Progenitor cell of endocrine pancreas (in vitro differentiated cells): ENCODE measurements at places on chromosomes 5 and 9. TPM values are rescaled to one million over a fixed set of nuclear protein-coding genes. Genes with fewer than 3 reads are reported as not detected.

DNA sequence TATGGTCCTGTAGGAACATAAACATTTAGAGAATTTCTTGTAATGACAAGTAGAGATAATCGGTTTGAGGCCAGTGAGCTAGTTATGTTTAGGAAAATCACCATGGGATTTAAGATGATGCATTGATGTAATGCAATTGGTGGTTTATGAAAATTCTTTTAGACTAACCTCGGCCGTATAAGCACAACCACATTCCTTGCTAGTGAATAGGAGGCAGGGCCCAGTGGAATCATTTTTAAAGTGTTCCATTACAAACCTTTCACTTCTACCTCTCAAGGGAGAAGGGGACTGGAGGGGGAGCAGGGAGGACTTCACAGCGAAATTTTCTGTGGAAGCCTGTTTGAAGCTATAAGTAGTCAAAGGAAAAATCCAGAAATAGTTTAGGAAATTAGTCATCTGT is 71.8 kb upstream of the NFIL3 start:
- no peak overlapping the region for H3K4me3 ChIP-seq
- DNase-seq = no peak
- no peak overlapping the region for H3K27ac ChIP-seq

DNA sequence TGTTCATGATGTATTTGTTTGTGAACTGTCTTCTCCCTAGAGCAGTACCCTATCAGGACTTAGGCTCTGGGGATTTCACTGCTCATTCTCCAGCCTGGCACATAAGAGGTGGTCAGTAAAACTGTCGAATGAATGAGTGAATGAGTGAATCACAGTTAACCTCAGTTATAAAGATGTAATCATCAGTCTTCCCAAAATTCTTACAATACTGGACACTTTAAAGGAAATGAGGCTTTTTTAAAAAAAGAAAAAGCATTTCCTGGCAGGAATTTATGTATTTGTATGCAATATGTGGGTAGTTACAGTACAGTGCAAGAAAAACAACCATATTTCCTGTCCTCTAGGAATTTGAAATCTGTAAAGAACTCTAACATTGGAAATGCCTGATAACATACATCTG is 59.6 kb downstream of the RAI14 start:
- H3K4me1 ChIP-seq = peaks cover 24% of the 10 kb centered on the region
- peaks cover 23% of the 10 kb centered on the region for H3K36me3 ChIP-seq
- no peak overlapping the region for H3K4me3 ChIP-seq
- DNase-seq = no peak
- no peak overlapping the region for H3K27ac ChIP-seq
- no peaks in the 10 kb centered on the region for H3K27me3 ChIP-seq

DNA sequence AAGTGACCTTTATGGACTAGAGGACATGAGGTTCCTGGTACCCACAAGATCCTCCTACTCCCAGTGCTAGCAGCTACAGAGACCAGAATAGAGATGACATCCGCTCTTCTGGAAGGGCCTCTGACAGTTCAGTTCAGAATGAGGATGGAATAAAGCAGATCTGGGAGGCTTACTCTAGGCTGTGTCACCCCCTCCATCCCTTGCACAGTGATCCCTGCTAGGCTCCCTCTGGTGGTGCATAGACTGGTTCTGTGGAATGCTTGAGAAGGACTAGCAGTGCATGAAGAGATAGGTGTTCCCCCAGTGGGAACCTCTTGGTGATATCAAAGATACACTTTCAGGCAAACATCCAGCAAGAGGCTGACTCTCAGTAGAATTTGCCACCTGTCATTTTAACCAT is 83.0 kb downstream of the NPR3 start:
- H3K36me3 ChIP-seq = no peaks in the 10 kb centered on the region
- no peak for DNase-seq
- no peak overlapping the region for H3K4me3 ChIP-seq
- no peak overlapping the region for H3K27ac ChIP-seq

DNA sequence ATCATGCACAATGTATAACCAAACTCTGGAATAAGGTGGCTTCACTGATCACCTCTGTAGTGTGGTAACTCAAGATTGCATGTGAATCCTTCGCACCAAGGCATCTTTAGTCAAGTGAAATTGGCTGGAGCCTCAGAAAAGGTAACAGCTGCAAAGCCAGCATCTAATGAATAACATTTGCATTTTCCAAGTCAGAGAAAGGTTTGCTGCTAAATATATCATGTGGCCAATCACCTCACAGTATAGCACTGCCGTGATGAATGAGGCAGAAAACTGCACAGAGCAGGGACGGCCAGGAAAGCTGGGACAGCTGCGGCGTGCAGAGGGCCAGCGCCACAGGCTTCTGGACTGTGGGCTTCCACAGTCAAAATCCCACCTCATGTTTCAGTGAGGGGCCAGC is 18.5 kb downstream of the MRPS27 start:
- H3K4me1 ChIP-seq = peaks cover 9% of the 10 kb centered on the region
- peaks cover 4% of the 10 kb centered on the region for H3K36me3 ChIP-seq
- no peak for DNase-seq
- H3K27ac ChIP-seq = no peak overlapping the region
- no peaks in the 10 kb centered on the region for H3K27me3 ChIP-seq
- no peak overlapping the region for H3K4me3 ChIP-seq

DNA sequence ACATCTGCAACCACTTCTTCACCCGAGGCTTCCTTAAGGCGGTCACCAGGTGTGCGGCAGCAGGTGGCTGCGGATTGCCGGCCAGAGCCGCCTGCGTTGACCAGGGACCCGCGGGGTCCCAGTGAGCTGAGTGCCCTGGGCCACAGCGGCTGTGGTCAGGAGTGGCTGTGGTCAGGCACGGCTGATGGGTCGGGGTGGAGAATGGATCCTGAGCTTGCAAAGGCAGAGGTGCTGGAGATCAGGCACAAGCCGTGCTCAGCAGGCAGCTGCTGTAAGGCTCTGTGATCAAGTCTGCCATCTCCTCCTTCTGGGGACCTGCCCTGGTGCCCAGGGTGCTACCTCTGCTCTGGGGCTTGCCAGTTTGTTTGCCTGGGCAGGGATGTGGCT is 2.1 kb downstream of the UAP1L1 start:
- H3K27ac ChIP-seq = no peak overlapping the region
- H3K4me3 ChIP-seq = no peak overlapping the region

DNA sequence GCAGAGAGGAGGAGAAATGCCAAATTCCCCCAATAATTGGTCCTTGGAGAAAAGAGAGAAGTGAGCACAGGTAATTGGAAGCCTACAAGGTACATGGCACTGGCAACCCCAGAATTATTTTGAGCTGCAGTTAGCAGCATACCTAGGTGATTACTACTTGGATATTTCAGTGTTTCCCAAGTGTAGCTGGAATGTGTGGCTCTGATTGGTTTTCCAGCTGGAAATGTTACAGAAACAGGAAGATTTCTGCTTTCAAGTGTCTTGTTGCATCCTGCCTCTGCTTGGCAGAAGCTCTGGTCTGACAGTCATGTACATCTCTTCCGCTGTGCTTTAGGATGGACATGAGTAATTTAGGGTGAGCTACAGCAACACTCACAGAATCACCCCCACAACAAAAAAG is 262.1 kb downstream of the ENC1 start:
- peaks cover 4% of the 10 kb centered on the region for H3K4me1 ChIP-seq
- H3K4me3 ChIP-seq = no peak overlapping the region
- DNase-seq = no peak
- H3K27ac ChIP-seq = no peak overlapping the region
- H3K27me3 ChIP-seq = no peaks in the 10 kb centered on the region
- no peaks in the 10 kb centered on the region for H3K36me3 ChIP-seq

GRCh38 chr9:91243029-91243428 is 118.7 kb downstream of the AUH start:
- DNase-seq = no peak
- no peak overlapping the region for H3K4me3 ChIP-seq
- H3K27me3 ChIP-seq = no peaks in the 10 kb centered on the region
- H3K36me3 ChIP-seq = no peaks in the 10 kb centered on the region
- no peak overlapping the region for H3K27ac ChIP-seq
- peaks cover 17% of the 10 kb centered on the region for H3K4me1 ChIP-seq

DNA sequence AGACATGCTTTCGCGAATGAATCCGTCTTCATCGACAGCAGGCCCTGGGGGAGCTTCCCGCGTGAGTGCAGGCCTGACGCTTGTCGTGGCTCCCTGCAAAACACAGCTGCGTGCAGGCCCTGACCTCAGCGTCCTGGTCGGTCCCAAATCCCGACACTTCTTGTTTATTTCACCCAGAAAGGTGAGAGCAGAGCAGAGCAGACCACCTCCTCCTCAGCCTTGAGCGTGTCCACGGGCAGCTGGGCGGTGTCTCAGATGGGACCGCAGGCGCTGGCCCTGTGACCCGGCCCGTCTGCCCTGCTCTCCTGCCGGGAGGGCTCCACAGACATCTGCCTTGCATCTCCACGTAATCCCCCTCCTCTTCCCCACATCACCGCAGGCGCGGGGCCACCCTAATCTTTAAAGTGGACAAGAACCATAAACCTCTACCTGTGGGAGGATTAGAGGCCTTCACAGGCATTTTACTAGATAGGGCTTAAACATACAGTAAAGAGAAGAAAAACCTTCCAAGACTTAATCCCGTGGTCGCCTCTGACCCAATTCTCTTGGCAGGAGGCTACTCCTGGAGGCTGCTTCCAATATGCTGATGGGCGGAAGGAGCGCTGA is 7.5 kb upstream of the LHX3 start:
- no peaks in the 10 kb centered on the region for H3K27me3 ChIP-seq
- peaks cover 16% of the 10 kb centered on the region for H3K36me3 ChIP-seq
- DNase-seq = no peak
- H3K27ac ChIP-seq = no peak overlapping the region
- no peak overlapping the region for H3K4me3 ChIP-seq
- H3K4me1 ChIP-seq = no peaks in the 10 kb centered on the region

- no peaks in the 10 kb centered on the region for H3K27me3 ChIP-seq
- H3K4me3 ChIP-seq = no peak overlapping the region
- no peaks in the 10 kb centered on the region for H3K4me1 ChIP-seq
These were observed 366.5 kb downstream of the TAF11L14 start for GRCh38 chr5:18000744-18001143.

- H3K27me3 ChIP-seq = no peaks in the 10 kb centered on the region
- no peak for DNase-seq
- no peaks in the 10 kb centered on the region for H3K36me3 ChIP-seq
These were observed 528.9 kb upstream of the ZNF462 start for GRCh38 chr9:106334081-106334480.

- no peak overlapping the region for H3K27ac ChIP-seq
- no peak for DNase-seq
- H3K27me3 ChIP-seq = no peaks in the 10 kb centered on the region
- H3K4me3 ChIP-seq = no peak overlapping the region
- H3K36me3 ChIP-seq = peaks cover under 1% of the 10 kb centered on the region
These were observed 211.3 kb downstream of the DCP2 start for GRCh38 chr5:113187906-113188305.

- no peak for DNase-seq
- H3K4me3 ChIP-seq = no peak overlapping the region
- no peaks in the 10 kb centered on the region for H3K4me1 ChIP-seq
These were observed 66.7 kb upstream of the PHF24 start for GRCh38 chr9:34891386-34891785.

GRCh38 chr9:133371261-133371711 is 4.6 kb downstream of the SURF4 start:
- H3K27ac ChIP-seq = no peak overlapping the region
- H3K36me3 ChIP-seq = peaks cover 2% of the 10 kb centered on the region
- H3K4me1 ChIP-seq = peaks cover 19% of the 10 kb centered on the region
- H3K4me3 ChIP-seq = no peak overlapping the region

GRCh38 chr5:171291371-171291770 is 17.7 kb upstream of the TLX3 start:
- DNase-seq = no peak
- peaks cover 2% of the 10 kb centered on the region for H3K36me3 ChIP-seq
- no peak overlapping the region for H3K4me3 ChIP-seq
- no peaks in the 10 kb centered on the region for H3K4me1 ChIP-seq

DNA sequence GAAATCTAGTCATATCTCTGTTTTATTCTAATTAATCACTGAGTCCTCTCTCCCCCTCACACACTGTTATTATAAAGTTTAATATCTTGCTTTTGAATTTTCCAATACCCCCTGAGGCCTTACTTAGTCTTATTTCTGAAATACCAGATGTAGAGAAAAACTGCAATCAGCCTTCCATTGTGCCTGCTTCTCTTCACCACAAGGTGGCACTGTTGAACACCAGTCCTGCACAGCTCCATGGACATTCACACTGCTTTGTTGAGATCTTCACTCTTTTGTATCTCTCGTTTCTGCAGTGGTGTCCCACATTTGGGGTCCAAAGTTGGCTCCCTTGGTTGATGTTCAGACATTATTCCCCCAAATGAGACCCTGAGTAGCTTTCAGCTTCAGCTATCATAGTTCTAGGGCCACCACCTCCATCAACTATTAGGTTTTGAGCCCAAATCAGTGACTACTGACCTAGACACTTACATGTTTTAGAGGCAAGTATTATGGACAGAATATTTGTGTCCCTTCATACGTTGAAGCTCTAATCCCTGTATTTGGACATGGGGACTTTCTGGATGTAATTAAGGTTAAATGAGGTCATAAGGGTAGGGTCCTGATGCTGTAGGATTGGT is 24.3 kb downstream of the BOD1 start:
- no peaks in the 10 kb centered on the region for H3K27me3 ChIP-seq
- H3K36me3 ChIP-seq = peaks cover 29% of the 10 kb centered on the region
- no peak overlapping the region for H3K4me3 ChIP-seq
- no peak overlapping the region for H3K27ac ChIP-seq

- DNase-seq = no peak
- no peaks in the 10 kb centered on the region for H3K27me3 ChIP-seq
- H3K4me1 ChIP-seq = peaks cover 9% of the 10 kb centered on the region
- H3K36me3 ChIP-seq = peaks cover 10% of the 10 kb centered on the region
These were observed 70.1 kb upstream of the IFNK start for GRCh38 chr9:27453860-27454553.

- H3K4me3 ChIP-seq = no peak overlapping the region
- no peak overlapping the region for H3K27ac ChIP-seq
- no peaks in the 10 kb centered on the region for H3K36me3 ChIP-seq
- no peak for DNase-seq
These were observed 60.4 kb downstream of the NR3C1 start for GRCh38 chr5:143343042-143343441.

DNA sequence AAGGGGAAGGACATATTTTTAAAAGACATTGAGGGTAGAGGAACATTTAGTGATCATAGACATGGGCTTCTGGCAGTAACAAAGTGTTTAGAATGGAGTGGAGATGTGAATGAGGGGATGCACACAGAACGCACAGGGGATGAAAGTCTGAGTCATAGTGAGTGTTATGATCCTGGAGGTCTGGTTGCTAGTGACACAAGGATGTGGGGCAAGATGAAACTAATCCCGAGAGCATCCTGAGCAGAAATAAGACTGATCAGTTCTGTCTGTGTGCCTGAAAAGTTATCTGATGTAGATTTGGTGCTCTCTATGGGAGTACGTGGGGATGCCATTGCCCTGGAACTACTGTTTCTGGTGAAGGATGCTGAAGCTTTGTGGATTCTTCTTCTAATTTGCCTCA is 141.1 kb downstream of the CHSY3 start:
- DNase-seq = no peak
- H3K4me3 ChIP-seq = no peak overlapping the region
- H3K4me1 ChIP-seq = no peaks in the 10 kb centered on the region

GRCh38 chr5:80031109-80031508 is 4.0 kb upstream of the THBS4 start:
- no peak overlapping the region for H3K27ac ChIP-seq
- no peaks in the 10 kb centered on the region for H3K36me3 ChIP-seq
- peaks cover 44% of the 10 kb centered on the region for H3K27me3 ChIP-seq
- no peak for DNase-seq

The TAF11L5 gene
- total RNA-seq = not detected in 2 replicates

The MEGF9 gene
- 22.1 and 23.4 TPM in 2 replicates for total RNA-seq

The TNC gene
- total RNA-seq = 5.1 and 15.1 TPM in 2 replicates

The MZB1 gene
- 0.24 and 0.80 TPM in 2 replicates for total RNA-seq

The LECT2 gene
- total RNA-seq = not detected in 2 replicates

The INSL4 gene
- not detected in 2 replicates for total RNA-seq

The NCS1 gene
- 29.0 and 33.4 TPM in 2 replicates for total RNA-seq

The SLC6A19 gene
- 2.2 and 2.6 TPM in 2 replicates for total RNA-seq

The ADGRD2 gene
- not detected in 2 replicates for total RNA-seq

The SPATA31C1 gene
- total RNA-seq = not detected in 2 replicates

The MYORG gene
- 8.8 and 9.2 TPM in 2 replicates for total RNA-seq

The PDCD1LG2 gene
- total RNA-seq = not detected in 2 replicates

The FPGS gene
- 75.0 and 78.4 TPM in 2 replicates for total RNA-seq

The FBN2 gene
- 6.6 and 16.3 TPM in 2 replicates for total RNA-seq
